ENCODE measurements at places on chromosomes 6 and 20. TPM values are rescaled to one million over a fixed set of nuclear protein-coding genes. Genes with fewer than 3 reads are reported as not detected.
A peak's percentile ranks its signal among the peaks of the same experiment; 100 is the strongest.

DNA sequence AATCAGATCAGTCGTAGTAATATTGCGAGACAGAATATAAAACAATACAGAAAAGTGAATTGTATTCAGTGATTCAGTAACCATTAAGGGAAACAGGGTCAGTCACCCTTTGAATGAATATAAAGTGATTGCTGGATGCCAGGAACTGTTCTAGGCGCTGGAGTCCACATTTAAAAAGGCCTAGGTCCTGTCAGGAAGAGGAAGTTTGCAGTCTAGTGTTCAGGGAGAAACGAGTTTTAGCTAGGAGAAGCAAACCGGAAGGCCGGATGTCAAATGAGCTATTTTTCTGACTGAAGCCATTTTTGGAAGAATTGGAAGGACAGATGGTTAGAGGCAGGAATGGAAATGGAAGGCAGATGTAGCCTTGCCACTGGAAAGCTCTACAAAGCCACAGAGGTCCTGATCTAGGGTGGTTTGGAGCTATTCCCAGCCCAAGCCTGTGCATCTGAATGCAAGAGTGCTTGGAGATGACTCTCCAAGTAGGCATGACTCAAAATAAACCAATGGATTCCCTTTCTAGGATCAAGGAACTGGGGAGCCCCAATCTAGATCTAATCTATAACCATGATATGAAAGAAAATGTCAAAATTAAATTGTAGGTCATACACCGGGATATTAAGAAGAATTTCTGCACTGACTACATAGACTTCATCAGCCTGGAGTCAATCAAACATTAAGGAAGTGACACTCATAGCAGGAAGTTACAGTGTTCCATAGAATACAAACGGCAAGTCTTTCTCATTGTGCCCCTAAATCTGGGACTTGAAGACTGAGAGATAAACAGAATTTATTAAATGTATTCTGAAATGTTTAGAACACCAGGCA is 36.8 kb upstream of the CDKAL1 start:
- DNase-seq, result no peak

DNA sequence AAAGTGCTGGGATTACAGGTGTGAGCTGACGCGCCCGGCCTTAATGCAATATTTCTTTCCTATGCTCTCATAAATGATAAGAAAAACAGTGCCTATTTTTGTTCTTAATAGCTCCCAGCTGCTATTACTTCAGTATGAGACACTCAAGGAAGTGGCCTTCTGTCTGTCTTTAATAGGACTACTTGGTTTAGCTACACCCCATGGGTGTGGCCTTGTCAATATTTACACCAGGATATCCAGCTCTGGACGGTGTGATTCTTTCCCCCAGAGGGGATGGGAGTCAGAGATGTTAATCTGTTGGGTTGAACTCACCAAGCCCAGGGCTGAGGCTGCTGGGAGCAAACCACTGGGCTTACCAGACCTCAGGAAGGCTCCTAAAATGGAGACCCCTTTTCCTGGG is 134.2 kb downstream of the CEP57L1 start:
- DNase-seq, result peak; percentile 33

DNA sequence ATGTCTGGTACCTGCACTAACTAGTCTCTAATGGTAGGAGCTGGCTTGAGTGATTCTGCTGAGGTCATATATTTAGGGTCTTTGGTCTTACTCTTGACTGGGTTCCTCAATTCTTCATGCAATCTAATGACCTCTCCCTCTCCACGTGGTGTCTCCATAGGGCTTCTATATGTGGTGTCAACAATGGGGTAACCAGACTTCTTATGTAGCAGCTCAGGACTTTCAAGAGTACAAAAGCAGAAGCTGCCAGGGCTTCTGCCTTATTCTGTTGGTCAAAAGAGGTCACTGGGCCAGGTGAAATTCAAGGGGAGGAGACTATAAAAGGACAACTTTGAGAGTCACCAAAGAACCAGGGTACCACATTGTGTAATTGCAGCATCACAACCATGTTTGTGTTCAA is 54.3 kb downstream of the NUS1 start:
- no peak for DNase-seq

- DNase-seq, result no peak
Measured at GRCh38 chr6:3549314-3549940, 92.6 kb upstream of the SLC22A23 start.

Gene RPS21
- 3,491 TPM for total RNA-seq

Gene HLA-DRA
- 1.8 TPM for total RNA-seq

DNA sequence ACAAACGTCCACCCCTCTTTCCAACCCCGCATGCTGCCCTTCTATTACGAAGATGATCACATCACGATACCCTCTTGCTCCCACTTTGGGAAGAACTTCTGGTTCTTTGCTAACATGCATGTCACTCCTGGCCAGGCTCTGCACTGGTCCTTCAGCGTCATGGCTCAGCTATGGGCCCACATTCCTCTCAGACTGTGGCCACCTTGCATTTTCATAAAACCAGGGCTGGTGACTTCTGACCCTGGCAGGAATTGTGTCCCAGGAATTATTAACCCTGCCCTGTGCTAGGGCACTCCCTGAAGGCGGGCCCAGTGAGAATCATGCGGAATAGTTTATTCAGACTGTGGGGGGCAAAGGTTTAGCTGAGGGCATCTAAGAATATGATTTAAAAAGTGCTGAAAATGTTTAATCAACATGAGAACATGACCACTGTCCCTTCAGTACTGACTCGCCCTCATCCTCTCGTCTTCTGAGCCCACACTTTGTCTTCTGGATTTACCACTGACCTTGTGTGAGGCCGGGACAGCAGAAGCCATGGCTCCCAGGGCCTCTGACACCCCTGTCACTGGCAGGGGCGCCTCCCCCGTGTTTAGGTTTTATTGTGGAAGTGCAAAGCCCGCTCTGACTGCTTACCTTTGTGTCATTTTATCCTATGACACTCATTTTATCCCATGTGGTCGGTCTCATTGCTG is 38.1 kb upstream of the THBS2 start:
- no peak for DNase-seq

GRCh38 chr6:143059663-143060353 is 881 bp upstream of the AIG1 start:
- DNase-seq, result no peak

GRCh38 chr6:105748737-105749161 is 337.4 kb upstream of the PRDM1 start:
- no peak for DNase-seq

GRCh38 chr6:113464960-113465359 is 392.2 kb upstream of the MARCKS start:
- no peak for DNase-seq

- DNase-seq, result no peak
Measured at GRCh38 chr20:25005661-25006060, 13.1 kb upstream of the APMAP start.

- DNase-seq, result no peak
Measured at GRCh38 chr20:52552181-52552872, 360.7 kb upstream of the ZFP64 start.

Gene GPANK1
- total RNA-seq, result 54.6 TPM

Gene MACROD2
- total RNA-seq, result not detected

- DNase-seq, result peak; percentile 90
Measured at GRCh38 chr6:130020907-130021629, 2.7 kb downstream of the L3MBTL3 start.

DNA sequence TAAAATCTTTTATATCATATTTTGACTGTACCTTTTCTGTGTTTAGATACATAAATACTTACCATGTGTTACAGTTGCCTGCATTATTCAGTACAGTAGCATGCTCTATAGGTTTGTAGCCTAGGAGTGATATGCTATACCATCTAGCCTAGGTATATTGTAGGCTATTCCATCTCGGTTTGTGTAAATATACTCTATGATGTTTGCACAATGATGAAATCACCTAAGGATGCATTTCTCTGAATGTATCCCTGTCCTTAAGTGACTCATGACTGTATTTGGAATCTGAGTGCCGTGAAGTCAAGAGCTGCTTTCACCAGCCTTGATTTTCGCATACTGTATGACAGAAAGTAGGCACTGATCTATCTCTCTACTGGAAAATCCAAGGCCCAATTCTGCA is 129.9 kb downstream of the UTRN start:
- DNase-seq, result no peak

DNA sequence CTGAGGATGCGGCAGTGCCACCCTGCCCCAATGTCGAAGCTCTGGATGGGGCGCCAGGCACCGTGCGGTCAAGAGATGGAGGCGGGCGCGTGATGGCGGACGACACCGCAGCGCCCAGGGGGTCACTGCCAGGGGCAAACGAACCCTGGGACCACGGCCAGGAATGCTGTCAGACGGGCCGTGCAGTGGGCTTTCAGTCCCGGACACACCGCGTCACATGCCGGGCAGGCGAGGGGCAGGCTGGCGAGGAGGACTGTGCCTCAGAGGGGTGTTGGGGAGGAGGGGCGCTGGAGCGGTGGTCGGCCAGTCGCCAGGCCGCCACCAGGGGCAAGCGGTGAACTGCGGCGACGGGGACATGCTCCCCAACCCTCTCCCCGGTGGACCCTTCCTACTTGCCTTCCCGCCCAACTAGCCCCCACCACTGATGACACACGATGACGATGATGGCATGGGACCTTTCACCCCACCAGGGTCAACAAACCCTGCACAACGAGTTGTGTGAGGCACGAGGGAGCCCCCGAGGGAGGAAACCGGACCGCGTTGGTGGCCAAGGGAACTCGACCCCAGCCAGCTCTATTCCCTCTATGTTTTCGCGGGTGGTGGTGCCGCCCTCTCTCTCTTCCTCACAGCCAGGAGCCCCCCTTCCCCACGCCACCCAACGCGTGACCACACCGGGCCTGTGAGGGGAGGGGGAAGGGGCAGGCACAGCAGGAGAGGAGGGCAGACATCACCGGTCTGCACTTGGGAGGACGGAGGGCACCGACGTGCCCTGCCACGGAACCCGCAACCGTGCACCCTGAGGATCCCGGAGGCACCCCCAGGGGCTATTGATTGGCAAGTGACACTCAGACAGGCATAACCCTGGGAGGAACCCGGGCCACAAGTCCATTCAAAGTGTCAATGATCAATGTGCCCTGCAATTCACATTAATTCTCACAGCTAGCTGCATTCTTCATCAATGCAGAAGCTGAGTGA is 1960.9 kb upstream of the DEFB115 start:
- DNase-seq, result no peak

DNA sequence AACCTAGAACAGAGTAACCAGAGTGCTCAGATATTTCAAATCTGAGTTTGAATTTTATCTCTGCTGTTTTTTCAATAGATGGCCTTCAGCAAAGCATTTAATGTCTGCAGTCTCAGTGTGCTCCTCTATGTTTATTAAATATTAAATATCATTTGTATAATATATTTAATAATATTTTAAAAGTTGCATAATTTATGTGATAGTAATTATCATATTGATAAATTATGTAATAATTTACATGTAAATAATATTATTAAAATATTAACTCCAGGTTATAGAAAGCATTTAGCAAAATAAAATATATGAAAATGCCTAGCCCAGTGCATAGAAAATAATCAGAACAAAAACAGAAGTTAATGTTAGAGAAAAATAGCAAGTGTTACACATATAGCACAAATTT is 930.0 kb upstream of the SLC35B3 start:
- no peak for DNase-seq

DNA sequence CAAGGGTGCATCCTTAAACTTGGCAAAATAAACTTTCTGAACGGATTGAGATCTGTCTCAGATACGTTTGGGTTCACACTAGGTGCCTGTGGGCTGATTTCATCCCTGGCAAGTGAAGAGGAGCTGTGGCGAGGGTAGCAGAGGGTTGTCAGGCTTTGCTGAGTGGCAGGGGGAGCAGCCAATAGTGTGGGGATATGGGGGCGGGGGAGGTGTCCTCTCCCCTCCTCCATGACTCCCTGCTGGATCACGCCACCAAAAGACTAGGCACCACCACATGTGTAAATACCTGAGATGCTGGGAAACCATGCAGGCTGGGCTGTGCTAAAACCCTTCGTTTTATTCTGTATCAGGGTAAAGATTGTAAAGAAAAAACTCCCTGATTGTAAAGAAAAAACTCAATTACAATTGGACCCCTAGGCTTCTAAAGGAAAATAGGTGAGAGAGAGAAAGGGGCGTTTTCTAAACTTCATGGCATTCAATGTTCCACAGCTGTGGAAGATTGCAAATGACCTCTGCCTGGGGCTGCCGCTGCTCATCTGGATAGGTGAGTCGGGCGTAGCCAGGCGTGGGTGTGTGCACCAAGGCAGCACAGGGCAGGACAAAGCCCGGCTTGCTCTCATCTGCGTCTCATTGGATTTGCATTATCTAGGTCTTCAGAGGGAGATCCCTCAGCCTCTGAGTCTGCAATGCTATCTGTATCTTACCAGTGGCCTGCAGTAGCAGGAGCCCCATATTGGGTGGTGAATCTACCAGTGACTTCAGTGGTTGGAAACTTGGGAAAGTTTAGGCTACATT is 26.9 kb upstream of the ADTRP start:
- DNase-seq, result peak; percentile 66

- DNase-seq, result no peak
Measured at GRCh38 chr6:163603395-163603794, 188.9 kb downstream of the QKI start.

DNA sequence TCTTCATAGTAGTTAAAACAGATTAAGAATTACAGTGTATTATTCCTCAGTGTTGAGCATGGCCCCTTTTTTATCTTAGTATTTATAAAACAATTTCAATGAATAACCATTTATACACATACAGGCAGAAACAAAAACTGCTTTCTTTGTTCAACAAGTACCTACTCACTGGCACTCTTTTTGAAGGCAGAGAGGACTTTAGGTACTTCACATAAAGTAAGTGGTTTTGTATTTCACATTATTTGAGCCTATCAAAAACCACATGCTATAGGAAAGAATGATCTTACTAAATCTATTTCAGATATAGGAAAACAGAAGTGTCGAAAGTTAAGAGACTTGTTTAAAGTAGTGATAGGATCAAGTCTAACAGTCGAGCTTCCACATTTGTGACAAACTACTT is 73.8 kb downstream of the PRKN start:
- DNase-seq, result no peak

- DNase-seq, result peak; percentile 59
Measured at GRCh38 chr6:163485388-163485851, 70.9 kb downstream of the QKI start.

Gene TLDC2
- total RNA-seq, result not detected

DNA sequence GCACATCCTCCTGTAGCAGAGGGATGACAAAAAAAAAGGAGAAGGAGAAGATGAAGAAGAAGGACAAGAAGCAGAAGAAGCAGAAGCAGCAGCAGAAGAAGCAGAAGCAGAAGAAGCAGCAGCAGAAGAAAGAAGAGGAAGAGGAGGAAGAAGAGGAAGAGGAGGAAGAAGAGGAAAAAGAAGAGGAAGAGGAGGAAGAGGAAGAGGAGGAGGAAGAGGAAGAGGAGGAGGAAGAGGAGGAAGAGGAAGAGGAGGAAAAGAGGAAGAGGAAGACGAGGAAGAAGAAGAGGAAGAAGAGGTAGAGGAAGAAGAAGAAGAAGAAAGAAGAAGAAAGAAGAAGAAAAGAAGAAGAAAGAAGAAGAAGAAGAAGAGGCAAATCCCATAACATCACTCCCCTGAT is 35.0 kb upstream of the AHI1 start:
- no peak for DNase-seq

DNA sequence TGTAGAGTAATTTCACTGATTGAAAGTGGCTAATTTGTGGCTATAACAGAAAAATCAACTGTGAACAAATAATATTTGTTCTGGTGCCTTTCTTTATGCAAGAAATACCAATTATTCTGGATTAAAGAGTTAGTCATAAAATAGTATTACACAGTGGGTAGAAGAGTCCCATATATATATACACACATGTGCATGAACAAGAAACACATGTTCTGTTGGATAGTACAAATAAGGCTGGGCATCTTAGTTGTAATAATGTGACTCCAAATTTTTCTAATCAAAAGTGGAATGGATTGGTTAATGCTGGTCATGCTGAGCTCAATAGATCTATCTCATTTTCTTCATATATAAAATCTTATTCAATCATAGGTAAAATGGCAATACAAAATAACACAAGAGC is 179.4 kb downstream of the OGFRL1 start:
- no peak for DNase-seq
